ENCODE measurements at places on chromosomes 13 and 19.

GRCh38 chr13:95524264-95524901 is 28.1 kb upstream of the CLDN10 start:
- DNase-seq, result no peak

GRCh38 chr19:18051887-18052286 is 34.8 kb downstream of the IL12RB1 start:
- no peak for DNase-seq

DNA sequence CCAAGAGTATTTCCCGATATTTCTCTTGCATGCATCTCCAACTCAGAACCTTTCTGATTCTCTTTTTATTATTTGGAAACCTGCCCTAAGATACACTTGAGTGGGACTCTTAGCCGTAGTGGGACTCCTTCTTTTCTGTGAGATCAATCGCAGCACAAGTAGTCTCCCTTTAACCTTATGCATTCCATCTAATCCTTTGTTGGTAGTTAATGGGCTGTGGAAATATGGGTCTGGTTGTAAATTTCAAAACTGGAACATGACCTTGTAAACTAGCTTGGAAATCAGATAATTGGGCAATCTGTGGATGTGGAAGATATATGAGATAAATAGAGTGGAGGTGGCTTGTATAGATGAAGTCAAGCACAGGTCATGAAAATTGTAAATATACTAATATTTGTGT is 350.0 kb downstream of the NDFIP2 start:
- DNase-seq, result no peak

DNA sequence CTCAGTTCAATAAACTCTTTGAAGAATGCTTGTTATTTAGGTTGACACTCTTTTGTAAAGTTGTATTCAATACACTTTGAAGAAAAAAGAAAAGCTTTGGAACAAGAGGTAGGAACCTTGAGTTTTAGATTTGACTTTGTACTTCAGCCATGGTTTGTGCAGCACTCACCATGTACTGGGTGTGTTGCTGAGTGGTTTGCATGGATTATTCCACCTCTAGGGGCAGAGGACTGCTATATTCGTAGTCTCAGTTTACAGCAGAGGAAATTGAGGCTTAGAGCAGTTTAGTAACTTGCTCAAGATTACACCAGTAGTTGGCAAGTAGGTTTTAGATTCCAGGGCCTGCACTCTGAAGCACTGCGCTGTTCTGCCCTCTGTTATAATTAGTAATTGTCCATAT is 68.8 kb downstream of the DNAJC3 start:
- DNase-seq, result no peak

- DNase-seq, result peak; percentile 1
Observed at GRCh38 chr13:68304286-68304893, 1074.3 kb upstream of the PCDH9 start.

DNA sequence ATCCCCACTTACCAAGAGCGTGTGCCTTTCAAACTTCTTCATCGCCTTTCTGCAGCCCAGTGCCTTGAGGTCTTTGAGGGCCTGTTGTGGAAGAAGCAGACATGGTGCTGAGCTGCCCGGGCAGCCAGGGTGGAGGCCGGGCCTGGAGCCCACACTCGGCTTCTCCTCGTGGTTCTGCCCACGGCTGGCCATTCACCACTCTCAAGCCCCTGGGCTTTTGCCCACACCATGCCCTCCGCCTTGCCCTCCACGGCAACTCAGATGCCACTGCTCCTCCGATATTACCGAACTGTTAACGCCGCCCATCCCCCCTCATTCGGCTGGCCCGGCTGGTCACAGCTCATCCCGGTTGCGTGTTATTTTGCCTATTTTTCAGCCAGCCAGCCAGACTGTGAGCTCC is 5.3 kb downstream of the IL4I1 start:
- no peak for DNase-seq

DNA sequence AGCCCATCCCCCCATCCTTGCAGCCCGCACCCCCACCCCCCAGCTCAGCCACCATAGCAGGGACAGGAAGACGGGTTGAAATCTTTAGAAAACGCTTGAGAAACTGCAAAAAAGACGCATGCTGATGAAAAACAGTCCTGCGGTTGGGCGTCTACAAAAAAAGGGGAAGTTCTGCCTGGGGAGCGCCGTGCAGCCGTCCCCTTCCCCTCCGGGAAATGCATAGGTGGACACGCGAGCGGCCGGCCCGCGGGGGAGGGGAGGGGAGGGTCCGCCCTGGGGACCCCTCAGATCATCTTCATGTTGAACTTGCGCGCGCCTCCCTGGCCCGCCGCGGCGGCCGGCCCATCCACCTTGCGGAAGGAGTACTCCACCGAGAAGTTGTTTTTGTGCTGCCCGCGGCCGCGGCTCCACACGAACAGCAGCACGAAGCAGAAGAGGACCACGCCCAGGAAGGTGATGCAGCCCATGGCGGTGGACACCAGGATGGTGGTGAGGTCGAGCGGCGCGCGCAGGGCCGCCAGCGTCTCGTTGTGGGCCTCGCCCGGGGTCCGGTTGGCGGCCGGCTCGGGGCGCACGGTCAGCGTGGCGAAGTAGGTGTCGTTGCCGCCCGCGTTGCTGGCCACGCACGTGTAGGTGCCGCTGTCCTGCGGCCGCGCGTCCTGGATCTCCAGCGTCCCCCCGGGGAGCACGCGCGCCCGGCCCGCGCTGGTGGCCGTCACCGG is 7.9 kb upstream of the PEAK3 start:
- no peak for DNase-seq

DNA sequence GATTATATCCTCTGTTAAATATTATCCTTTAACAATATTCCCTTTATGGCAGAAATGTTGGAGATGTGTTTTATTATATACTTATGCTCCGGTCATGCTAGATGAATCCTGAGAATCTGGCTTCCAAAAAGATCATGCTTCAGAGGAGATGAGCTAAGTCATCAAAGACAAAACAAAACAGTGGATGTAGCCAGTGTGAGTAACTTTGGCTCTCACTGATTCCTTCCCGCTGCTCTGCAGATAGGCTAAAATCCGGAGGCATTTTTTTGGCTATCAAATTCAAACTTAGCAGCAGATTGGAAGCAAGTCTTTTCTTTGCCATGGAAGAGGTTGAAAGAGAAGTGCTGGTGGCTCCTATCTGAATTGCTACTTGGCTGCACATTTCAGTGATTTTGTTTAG is 295.9 kb downstream of the GPC6 start:
- DNase-seq, result no peak

DNA sequence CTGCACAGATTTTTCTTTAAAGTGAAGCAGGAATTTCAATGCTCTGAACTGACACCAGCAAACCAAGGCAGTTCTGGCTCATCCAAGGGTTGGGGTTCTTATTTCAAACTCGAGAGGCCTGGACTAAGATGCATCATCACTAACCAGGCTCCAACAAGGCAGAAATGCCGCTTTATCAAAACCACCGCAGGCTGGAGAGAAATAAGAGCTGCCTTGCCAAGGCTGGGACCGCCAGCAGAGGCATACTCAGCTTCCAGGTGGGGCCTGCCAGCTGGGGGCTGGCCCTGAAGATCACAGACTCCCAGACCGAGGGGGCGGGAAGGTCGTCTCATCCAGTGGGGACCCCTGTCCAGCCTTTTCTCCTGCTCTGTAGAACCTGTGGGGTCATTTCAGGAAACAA is 37.4 kb upstream of the GAS6 start:
- no peak for DNase-seq

DNA sequence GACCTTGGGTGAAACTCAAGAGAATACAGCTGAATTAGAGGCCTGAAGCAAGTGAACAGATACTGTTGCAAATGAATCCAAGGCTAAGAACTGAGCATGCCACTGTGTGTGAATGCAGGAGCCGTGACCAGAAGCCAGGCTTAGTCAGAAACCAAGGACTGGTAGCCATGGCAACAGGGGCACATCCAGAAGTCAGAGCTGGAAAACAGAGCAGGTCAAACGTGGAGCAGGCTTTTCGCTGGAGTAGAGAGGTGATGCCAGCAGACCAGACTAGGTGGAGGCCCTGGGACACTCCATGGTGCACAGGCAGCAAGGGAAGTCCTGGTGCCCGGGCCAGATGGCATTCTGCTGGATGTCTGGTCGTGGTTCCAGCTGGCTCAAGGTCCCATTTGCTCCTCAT is 564.1 kb downstream of the PCDH9 start:
- DNase-seq, result peak; percentile 41

DNA sequence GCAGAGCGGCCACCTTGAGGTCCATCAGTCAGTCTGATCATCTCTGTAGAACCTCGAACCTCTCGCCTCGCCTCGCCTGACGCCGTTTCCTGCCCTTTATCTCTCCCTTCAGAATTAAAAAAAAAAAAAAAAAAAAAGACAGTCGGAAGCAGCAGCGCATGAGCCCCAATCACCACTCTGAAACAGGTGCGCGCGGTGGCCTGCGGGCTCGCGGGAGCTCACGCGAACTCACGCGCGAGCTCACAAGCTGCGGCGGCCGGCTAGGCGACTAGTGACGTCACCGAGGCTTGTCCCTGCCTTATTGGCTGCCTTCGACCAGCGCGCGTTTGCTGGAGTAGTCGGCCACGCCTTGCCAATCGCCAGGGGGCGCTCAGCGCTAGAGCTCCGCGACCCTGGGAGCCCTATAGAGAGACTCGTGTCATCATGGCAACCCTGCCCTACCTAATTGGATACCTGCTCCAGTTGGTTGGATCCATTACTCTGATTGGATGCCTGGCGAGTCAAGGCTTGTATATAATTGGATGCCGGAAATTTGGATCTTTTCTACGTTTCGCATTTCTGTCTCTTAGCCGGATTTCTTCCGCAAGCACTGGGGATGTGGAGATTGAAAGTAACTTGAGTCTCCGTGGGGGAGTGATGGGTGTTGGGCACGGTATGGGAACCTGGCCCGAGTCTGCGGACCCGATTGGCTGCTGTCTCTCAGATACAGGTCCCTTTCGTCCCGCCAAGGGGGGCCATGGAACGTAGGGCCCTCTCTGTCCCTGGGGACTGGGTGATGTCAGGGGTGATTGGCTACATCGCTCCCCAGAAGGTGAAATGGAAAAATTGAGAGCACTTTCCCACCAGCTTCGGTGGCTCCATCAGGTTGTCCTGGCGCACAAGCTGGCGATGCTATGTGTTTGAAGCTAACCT is 31.6 kb downstream of the SYT3 start:
- peak; percentile 45 for DNase-seq

GRCh38 chr13:29710511-29710910 is 115.0 kb upstream of the SLC7A1 start:
- no peak for DNase-seq

- DNase-seq, result no peak
Observed at GRCh38 chr13:31774186-31774750, 34.9 kb downstream of the RXFP2 start.

- no peak for DNase-seq
Observed at GRCh38 chr13:34733721-34734120, 208.3 kb upstream of the NBEA start.

DNA sequence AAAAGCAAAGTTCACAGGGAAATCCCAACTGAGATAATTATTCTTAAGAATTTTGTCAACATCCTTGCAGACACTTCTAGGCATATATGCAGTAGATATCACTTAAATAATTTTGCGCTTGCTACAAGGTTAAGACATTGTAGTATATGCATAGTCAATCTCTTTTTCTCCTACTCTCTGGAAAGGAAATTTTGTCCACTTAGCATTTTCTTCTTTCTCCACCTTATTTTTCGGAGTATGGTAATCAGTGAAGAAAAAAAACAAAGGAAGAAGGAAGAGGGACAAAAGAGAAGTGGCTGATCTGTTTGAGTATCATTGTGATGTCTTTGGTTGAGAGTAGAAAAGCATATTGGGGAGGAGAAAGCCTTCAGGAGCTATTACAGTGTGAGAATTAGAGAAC is 104.6 kb downstream of the LACC1 start:
- no peak for DNase-seq

DNA sequence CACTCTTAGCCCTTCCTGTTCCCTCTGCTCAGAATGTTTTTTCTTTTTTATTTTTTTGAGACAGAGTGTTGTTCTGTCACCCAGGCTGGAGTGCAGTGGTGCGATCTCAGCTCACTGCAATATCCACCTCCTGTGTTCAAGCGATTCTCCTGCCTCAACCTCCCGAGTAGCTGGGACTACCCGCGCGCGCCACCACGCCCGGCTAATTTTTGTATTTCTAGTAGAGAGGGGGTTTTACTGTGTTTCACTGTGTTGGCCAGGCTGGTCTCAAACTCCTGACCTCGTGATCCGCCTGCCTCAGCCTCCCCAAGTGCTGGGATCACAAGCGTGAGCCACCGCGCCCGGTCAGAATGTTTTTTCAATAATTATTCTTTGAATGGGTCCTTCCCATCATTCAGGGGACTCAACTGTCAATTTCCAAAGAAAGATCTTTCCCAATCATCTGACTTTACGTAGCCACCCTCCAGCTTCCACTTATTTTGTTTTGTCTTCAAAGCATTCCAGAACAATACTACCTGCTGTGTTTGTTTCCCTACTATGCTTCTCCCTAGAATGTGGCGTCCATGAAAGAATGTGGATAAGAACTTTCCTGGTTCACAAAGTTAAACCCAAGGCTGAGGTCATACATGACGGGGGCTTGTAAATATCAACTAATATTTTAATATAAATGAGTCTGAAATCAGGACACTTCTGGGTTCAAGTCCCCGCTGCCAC is 1.2 kb downstream of the NDUFA7 start:
- DNase-seq, result no peak

GRCh38 chr13:31427151-31428100 is 227.7 kb downstream of the B3GLCT start:
- DNase-seq, result no peak

GRCh38 chr13:37601648-37602440 is 3.3 kb upstream of the POSTN start:
- DNase-seq, result no peak

GRCh38 chr19:33279430-33280350 is 22.6 kb downstream of the CEBPA start:
- no peak for DNase-seq

DNA sequence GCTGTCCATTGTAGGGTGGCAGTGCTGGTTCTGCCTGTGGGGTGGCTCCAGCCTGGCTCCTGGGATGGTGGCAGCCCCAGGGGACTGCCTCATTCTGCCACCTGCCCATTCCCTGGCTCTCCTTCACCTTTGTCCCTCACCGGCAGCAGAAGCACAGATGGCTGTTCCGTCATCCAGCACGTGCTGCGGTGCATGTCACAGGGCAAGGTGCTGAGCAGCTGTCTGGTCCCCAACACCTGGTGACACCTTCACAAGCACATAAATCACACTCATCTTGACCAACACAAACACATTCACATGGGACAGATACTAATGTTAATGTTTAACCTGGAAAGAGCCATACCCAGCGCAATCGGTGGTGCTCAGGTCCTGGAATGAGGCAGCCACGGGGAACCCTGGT is 126.8 kb downstream of the UQCRFS1 start:
- DNase-seq, result no peak

GRCh38 chr19:49231389-49231788 is 73.8 kb downstream of the TRPM4 start:
- DNase-seq, result no peak

- no peak for DNase-seq
Observed at GRCh38 chr19:19410553-19411550, 5.4 kb downstream of the GATAD2A start.

- DNase-seq, result no peak
Observed at GRCh38 chr13:37211487-37211886, 106.0 kb upstream of the CSNK1A1L start.

GRCh38 chr19:7326105-7326877 is 22.4 kb upstream of the ARHGEF18 start:
- no peak for DNase-seq

- no peak for DNase-seq
Observed at GRCh38 chr13:94400874-94401273, 78.6 kb downstream of the DCT start.

- DNase-seq, result no peak
Observed at GRCh38 chr13:75151081-75151643, 330.8 kb downstream of the TBC1D4 start.

- DNase-seq, result no peak
Observed at GRCh38 chr19:8373867-8374813, 10.2 kb downstream of the ANGPTL4 start.
